ENCODE measurements at places on chromosomes 4 and X.

DNA sequence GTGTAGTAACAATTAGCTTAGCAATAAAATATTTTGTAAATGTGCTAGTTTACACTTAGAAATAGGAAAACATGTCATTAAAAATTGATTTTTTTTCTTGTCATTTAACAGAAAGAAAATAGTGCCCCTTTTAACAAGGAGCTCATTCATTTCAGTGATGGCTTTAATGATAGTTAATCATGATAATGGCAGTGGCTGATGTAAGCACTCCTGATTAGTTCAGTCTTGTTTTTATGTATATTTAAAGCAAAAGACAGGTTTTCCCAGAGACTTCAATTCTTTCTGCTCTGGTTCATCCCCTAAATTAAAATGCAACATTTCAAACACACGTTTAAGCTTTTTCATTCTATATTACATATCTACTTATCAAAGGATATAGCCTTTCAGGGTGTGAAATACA lies 1039.5 kb upstream of the PCDH7 start:
- DNase-seq = no peak

DNA sequence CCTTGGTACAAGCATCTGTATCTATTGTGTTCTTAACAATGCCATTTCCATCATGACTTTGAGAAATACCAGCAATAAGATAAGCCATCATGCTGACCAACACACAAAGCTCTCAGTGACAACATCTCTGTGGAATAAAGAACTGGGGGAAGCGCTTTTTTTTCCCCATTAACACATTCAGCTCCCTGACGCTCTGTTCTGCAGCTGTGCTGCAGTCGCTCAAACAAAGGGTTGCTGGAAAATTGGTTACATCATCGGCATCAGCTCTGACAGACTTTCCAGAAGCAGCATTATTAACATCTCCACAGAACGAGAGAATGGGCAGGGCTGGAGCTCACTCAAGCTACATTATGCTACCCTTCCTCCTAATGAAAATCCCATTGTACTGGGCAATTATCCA lies 39.9 kb downstream of the DCX start:
- no peak for DNase-seq

DNA sequence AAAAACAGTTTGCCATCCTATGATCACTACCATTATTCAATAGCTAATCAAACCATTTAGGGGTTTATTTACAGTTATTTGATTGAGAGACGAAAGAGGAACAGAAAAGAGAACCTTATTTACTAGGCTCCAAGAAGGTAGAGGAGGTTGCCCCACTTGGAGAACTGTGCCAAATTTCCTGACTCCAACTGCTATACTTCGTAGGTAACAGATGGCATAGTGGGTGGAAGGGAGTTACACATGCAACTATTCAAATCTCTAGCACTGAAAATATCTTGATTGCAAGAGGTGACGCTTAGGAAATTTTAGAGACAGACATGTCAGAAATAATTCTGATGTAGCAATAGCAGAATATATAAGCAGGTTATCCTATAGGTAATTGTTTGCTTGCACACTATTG lies 38.0 kb upstream of the TMPRSS11F start:
- DNase-seq = no peak

GRCh38 chr4:4248029-4248884 lies at the start of gene TMEM128:
Gene TMEM128, minus strand, starts transcription at chr4:4248223. Its CDS starts 21 bp downstream, at chr4:4248202.
- peak; percentile 88 for DNase-seq

GRCh38 chr4:147793569-147794313 lies 61.9 kb downstream of the ARHGAP10 start:
- no peak for DNase-seq

GRCh38 chr4:149741186-149741831 lies 74.3 kb downstream of the IQCM start:
- no peak for DNase-seq

DNA sequence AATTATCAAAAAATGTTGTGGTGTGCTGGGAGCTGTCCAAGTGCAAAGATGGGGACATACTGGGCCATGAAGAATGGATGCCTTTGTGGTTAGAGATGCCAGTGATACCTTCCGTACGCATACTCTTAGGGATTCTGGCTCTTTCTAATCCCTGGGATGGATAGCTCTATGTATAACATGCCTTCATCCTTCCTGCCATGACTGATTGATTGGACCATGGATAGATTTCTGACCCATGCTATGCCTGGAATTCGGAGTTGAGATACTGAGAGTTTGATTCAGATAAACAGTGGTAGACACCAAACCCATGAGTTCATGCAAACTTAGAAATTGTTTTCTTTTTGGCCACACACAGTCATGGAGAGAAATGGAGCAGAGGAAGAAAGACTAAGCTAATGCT lies 147.2 kb upstream of the WDFY3 start:
- no peak for DNase-seq

GRCh38 chr4:98517218-98518021 lies 141.0 kb downstream of the TSPAN5 start:
- no peak for DNase-seq

GRCh38 chrX:39497702-39498265 lies 600.0 kb downstream of the BCOR start:
- no peak for DNase-seq

DNA sequence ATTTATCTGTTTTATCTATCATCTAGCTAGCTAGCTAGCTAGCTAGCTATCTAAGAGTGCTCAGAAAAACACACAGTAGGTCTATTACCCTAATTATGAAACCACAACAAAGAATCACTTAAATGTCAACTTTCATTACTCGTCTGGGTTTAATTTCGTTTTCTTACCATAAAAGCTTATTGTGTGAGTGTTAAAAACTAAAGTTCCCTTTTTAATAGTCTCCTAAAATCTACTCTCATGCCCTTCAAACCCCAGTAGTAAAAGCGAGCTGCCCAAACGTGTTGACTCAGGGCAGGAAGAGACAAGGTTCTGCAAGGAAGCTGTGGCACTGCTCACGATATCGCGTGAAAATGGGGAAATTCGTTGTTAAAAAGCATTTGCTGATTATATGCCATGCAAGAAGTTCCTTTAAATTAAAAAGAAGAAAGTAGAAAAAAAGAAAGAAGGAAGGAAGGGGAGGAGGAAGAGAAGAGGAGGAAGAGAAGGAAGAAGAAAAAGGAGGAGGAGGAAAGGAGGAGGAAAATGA lies 595 bp downstream of the MBNL3 start:
- DNase-seq = peak; percentile 4

- no peak for DNase-seq
These were observed 80.9 kb downstream of the NKX6-1 start for GRCh38 chr4:84417997-84418709.
